Anterior cingulate cortex (tissue), 58 donors: ENCODE measurements at places on chromosomes 2 and 18.

- DNase-seq: no peak
Observed at GRCh38 chr2:12009323-12009905, 263.0 kb downstream of the LPIN1 start.

DNA sequence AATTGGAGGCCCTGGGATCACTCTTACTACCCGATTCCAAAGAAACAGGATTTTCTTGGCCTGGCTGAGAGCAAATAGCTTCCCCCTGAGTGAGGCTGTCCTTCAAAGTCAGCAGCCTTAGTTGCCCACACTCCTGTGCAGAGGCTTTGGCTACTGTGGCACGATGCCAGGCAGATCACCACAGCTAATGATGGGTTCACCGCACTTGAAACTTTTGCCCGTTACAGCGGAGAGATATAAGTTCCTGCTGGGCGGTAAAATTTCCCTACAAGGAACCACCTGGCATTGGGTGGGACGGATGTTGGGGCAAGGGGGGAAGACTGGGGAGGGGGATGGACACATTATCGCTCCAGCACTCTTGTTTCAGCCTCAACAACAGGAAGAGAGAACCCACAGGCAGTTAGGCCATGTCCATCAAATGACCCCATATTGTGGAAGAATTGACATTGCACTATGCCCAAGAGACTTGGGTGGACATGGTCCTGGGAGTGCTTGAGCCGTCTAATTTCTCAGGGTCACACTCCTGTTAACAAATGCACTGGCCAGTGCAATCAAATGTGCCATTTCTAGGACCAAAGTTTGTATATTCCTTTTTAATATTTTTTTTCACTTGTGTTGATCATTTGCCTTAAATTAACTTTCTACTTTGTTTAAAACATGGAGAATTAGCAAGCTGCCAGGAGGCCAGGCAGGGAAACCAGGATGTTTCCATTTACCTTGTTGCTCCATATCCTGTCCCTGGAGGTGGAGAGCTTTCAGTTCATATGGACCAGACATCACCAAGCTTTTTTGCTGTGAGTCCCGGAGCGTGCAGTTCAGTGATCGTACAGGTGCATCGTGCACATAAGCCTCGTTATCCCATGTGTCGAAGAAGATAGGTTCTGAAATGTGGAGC is 4.4 kb downstream of the IL1B start:
- no peak for DNase-seq

- no peak for DNase-seq
Observed at GRCh38 chr2:143204062-143204461, 74.8 kb downstream of the ARHGAP15 start.

DNA sequence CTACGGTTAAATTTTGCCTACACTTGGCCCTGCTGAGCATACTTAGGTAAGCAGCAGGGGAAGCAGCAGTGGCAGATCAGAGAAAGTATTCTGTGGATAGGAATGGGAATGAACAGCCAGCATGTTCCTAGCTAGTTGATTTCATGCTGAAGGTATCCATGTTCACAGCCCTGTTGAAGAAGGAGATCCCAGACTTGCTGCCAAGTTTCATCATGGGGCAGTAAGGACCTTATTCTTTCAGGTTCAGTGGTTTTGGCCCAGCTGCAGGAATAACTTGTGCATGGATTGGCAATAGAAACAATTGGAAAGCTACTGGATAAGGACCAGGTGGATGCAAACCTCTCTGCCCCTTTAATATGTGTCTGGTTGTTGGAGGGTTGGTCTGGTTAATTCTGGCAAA is 98.2 kb upstream of the TMEM178A start:
- no peak for DNase-seq

DNA sequence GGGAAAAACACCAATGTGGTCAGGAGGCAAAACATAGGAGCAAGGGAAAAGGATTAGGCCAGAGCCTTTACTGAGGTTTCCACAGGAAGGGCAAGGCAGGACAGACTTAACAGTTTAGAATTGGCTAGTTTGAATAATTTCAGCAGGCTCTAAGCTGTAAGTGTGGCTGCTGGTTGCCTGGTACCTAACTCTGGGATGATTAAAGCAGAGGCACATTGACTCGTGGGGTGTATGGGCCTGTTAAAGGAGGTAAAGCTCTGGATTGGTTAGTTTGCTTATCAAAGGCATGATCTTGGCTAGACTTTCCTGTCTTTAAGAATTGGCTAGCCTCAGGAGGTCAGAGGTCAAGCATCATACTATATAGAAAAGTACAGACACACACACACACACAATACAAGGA is 132.6 kb downstream of the SPAG16 start:
- no peak for DNase-seq

GRCh38 chr2:187976259-187976985 is 315.3 kb upstream of the GULP1 start:
- DNase-seq: no peak

DNA sequence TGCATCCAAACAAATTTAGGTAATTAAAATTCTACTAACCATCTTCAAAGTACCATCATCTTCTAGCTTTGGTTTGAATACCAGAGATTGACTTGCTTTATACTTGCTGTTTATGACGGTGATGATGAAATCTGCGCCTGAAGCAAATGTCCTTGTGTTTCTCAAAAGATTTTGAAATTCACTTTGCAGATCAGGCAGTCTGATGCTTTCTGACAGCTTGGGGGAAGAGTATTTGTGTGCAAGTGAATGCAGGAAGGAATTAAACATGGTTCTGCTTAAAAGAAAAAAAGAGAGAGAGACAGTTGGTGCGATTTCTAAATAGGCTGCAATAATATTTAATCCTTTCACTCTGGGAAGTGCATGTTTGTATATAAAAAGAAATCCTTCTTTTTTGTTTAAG is 29.6 kb downstream of the CSRNP3 start:
- DNase-seq: no peak

GRCh38 chr18:3493501-3494244 is 43.7 kb downstream of the TGIF1 start:
- no peak for DNase-seq

GRCh38 chr18:34767601-34768027 is 57.5 kb downstream of the DTNA start:
- no peak for DNase-seq

DNA sequence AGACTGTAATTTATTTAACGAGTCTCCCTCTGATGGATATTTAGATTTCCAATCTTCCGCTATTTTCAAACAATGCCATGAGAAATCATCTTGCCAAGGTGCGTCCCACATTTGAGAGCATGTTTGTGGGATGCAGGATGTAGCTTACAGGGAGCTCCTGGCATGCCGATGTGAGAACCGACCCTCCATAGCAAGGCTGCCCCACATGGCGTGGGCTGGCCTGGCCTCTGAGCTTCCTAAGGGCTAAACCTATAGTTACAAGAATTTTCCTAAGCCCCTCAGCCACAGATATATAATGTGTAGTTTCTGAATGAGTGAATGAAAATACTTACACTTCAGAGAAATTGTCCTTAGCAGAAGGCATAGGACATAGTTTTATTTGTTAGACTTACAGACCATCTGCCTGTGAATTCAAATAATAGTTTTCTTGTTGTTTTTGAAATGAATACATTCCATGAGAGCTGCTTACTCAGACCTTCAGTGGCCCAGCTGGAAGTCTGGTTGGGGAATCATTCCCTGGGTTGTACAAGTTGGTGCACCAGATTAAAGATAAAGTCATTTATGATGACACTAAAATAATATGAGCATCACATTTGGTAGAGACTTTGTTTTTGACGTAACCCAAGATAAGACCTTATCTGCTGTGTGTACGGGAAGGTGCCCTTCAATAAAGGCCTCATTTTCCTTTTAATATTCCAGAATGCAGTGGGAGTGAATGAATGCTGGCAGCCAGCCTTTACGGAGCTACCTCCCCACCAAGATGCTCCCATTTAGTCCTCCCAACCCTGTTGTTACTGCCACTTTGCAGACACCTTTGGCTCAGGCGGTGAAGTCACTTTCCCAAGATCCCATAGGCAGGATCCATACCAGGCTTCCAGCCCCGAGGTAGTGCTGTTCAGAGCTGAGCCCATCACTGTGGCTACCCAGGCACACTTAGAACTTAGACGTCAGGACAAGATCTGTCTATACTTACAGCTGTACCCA is 107.1 kb downstream of the GLI2 start:
- no peak for DNase-seq

DNA sequence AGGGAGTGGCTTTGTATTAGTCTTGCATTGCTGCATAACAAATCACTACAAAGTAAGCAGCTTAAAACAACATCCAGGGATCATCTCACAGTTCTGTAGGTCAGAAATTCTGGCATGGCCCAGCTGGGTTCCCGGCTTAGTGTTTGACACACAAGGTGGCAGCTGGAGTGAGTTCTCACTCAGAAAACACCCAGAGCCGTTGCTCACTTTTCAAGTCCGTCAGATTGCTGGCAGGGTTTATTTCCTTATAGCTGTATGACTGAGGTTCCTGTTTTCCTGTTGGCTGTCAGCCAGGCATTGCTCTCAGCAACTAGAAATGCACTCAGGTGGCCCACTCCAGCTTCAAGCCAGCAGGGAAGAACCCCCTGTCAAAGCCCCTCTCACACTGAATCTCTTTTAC is 324.1 kb downstream of the CCDC178 start:
- DNase-seq: no peak

DNA sequence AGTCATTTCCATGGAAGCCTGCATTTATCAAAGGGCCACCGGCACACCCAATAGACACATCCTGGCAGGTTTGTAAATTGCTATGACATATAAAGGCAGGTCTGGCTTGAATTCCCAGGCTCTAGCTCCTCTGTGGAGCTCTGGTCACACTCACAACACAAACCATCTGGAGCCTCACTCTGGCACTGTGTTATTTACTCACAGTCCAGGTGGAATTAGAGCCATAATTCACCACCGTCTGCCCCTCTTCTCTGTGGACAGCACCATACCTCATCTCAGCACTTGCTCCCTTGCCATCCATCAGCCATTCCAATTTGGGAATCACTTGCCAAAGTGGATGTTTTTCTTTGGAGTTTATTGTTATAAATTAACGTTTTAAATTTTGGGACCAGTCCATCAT is 84.3 kb upstream of the OSR1 start:
- no peak for DNase-seq

DNA sequence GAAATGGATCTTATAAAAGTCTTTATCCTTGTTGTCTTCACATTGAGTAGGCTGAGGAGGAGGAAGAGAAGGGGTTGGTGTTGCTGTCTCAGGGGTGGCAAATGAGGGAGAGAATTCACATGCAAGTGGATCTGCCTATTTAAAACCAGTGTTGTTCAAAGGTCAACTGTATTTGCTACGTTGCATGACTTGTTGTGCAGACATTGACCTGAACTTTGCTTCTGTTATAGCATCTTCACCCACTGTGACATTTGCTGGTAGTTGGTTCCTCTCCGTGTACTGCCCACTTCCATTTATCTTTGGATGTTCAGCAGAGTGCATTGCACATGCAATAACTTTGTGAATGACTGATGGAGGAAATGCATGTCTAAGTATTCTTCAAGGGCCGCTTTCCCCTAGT is 228.6 kb upstream of the DPP10 start:
- DNase-seq: no peak

- no peak for DNase-seq
Observed at GRCh38 chr18:11991021-11991795, 9.9 kb downstream of the IMPA2 start.

DNA sequence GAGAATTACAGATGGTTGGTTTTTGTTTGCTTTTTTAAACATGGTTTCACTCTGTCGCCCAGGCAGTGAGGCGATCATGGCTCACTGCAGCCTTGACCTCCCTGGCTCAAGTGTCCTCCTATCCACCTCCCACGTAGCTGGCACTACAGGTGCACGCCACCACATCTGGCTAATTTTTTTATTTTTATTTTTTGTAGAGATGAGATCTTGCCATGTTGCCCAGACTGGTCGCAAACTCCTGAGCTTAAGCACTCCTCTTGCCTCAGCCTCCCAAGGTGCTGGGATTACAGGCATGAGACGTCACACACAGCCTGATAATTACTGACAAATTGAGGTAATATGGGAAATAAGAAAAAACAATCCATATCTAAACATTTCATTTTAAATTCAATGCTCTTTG is 110.5 kb upstream of the ZSWIM2 start:
- no peak for DNase-seq

- DNase-seq: no peak
Observed at GRCh38 chr2:121699421-121700333, 37.0 kb downstream of the NIFK start.

DNA sequence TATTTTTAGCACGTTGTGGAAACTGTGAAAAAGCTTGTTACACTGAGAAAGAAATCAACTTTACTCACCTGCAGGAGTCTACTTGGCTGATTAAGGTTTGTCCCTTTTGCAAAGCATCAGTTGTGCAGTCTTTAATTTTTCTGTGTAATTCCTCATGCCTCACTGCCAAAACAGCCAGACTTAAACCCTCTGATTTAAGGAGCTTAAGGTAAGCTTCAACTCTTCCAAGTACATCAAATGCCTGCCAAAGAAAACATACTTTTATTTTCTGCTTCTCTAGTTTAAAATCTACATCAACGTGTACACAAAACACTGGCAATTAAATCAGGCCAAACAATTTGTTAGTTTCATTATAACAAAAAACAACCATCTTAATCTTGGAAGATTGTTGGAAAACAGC is 98.0 kb upstream of the TTN start:
- DNase-seq: no peak

DNA sequence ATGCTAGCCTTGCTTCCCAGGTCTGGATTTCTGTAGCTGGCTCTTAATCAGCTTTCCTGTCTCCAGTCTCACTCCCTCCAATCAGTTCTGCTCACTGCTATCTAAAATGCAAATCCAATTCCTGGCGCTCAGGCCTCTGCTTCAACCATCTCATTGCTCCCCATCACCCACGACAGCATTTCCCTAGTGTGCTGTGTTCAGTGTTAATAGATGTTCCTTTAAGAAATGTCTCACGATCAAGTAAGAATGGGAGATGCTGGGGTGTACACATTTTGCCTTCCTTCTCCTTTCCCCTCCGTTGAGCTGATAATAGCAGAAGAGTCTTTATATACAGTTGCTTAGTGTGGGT is 1.6 kb upstream of the PUM2 start:
- no peak for DNase-seq

DNA sequence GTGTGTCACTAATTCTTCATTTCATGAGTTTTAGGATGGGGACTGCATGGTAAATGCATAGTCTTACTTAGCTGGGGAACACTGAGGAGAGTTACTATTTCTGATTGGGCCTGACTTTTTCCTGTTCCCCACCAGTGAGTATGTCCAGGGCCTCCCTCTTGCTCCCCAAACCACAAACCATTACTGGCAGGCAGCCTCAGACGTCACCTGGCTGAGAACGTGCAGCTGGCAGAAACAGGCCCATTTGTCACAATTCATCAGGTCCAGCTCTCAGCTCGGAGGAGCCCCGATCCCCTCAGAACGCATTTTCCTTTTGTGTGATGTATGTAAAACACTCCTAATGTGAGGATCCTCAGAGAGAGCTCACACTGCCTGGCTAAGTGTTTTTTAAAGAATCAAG is 71.7 kb upstream of the SIX3 start:
- no peak for DNase-seq

DNA sequence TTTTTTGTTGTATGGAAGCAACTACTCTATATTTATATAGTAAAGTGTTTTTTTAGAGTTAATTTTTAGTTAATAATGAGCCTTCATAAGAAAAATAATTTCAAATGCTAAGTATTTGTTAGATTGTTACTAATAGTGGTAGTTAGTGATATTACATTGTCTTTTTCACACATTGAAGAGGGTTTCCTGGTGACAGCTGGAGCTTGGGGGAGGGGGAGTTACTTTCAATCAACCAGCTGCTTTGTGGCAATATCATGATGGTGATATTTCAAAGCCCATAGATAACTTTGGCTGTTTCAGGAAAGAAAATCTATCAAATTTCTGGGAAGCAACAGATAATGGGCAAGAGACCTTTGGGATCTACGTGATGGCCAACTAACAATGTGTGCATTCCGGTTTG is 4.1 kb downstream of the RHBDD1 start:
- no peak for DNase-seq
